Pancreas (tissue), 10 donors: ENCODE measurements at places on chromosomes 3 and 15.

GRCh38 chr3:115072265-115073021, 74.6 kb downstream of the ZBTB20 start:
- no peak for DNase-seq
- no peaks in the 10 kb centered on the region for H3K27me3 ChIP-seq
- H3K36me3 ChIP-seq: no peaks in the 10 kb centered on the region
- no peak overlapping the region for H3K4me3 ChIP-seq
- peaks cover 13% of the 10 kb centered on the region for H3K4me1 ChIP-seq

GRCh38 chr15:43969802-43970375, 143.1 kb downstream of the WDR76 start:
- H3K4me3 ChIP-seq: no peak overlapping the region
- no peaks in the 10 kb centered on the region for H3K36me3 ChIP-seq
- DNase-seq: no peak
- H3K27me3 ChIP-seq: no peaks in the 10 kb centered on the region

- H3K27me3 ChIP-seq: no peaks in the 10 kb centered on the region
- H3K4me3 ChIP-seq: no peak overlapping the region
- no peaks in the 10 kb centered on the region for H3K4me1 ChIP-seq
- H3K36me3 ChIP-seq: no peaks in the 10 kb centered on the region
- no peak for DNase-seq
These were observed 48.7 kb upstream of the MDFIC2 start for GRCh38 chr3:70360979-70361760.

- H3K27me3 ChIP-seq: no peaks in the 10 kb centered on the region
- H3K4me1 ChIP-seq: peaks cover 4% of the 10 kb centered on the region
- H3K27ac ChIP-seq: no peak overlapping the region
- DNase-seq: no peak
- H3K36me3 ChIP-seq: no peaks in the 10 kb centered on the region
- no peak overlapping the region for H3K4me3 ChIP-seq
These were observed 148.1 kb downstream of the SNRK start for GRCh38 chr3:43434431-43434830.

GRCh38 chr15:41605566-41605965, 46.6 kb downstream of the TYRO3 start:
- no peak for DNase-seq
- H3K36me3 ChIP-seq: no peaks in the 10 kb centered on the region
- H3K27me3 ChIP-seq: no peaks in the 10 kb centered on the region
- H3K27ac ChIP-seq: no peak overlapping the region

GRCh38 chr15:38406436-38406835, 47.5 kb upstream of the FAM98B start:
- DNase-seq: no peak
- H3K27ac ChIP-seq: no peak overlapping the region
- no peak overlapping the region for H3K4me3 ChIP-seq
- no peaks in the 10 kb centered on the region for H3K27me3 ChIP-seq

GRCh38 chr15:78533331-78533730, 6.9 kb upstream of the PSMA4 start:
- H3K27ac ChIP-seq: no peak overlapping the region
- H3K4me3 ChIP-seq: no peak overlapping the region
- DNase-seq: no peak
- H3K36me3 ChIP-seq: no peaks in the 10 kb centered on the region
- H3K4me1 ChIP-seq: no peaks in the 10 kb centered on the region

DNA sequence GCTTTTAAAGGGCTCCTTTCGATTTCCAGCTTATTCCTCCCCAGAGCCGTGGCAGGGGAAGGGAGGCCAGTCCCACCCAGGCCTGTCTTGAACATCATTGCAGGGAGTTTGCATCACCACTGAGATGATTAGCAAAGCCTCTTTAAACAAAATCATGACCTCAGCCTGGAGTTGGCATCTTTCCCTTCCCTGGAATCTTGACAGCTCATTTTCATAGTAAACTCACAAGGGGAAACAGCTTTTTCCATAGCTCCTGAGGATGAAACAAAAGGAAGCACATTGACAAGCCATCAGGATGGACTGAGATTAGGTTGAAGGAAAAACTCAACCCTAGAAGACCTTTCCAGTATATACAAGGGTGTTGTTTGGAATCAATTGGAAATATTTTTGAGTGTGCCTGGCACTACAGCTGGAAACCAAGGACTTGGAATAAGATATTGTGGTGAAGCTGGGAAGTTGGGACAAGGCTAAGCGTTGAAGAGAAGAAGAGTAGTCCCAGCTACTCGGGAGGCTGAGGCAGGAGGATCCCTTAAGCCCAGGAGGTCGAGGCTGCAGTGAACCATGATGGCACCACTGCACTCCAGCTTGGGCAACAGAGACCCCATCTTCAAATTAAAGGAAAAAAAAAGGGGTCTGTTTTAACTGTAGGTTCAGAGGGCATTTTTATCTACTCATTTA, 3.1 kb upstream of the LARP6 start:
- no peaks in the 10 kb centered on the region for H3K36me3 ChIP-seq
- no peak overlapping the region for H3K4me3 ChIP-seq
- H3K27me3 ChIP-seq: no peaks in the 10 kb centered on the region
- H3K4me1 ChIP-seq: no peaks in the 10 kb centered on the region
- no peak overlapping the region for H3K27ac ChIP-seq
- no peak for DNase-seq

DNA sequence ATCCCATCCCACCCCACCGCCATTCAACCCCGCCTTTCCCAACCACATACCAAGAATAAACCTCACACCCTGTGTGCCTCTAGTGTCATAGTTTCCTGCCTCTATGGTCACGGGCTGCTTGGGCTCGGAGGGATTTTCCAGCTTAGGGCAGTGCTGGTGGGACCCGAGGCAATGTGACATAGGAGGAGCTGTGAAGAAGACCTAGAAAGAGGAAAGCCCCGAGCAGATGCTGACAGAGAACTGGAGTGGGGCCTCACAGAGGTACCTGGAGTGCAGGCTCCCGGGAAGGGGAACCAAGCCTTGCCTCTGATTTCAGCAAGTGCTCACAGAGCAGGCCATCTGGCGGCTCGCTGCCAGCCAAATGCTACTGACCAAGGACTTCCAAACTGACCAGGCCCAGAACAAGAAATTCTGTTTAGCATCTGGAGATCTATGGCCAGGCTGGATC, 27.5 kb downstream of the BHLHE40 start:
- H3K4me3 ChIP-seq: no peak overlapping the region
- H3K4me1 ChIP-seq: no peaks in the 10 kb centered on the region
- H3K27ac ChIP-seq: no peak overlapping the region
- no peak for DNase-seq
- no peaks in the 10 kb centered on the region for H3K27me3 ChIP-seq

GRCh38 chr3:127150513-127151250, 42.2 kb upstream of the PRR23E start:
- H3K27me3 ChIP-seq: peaks cover 35% of the 10 kb centered on the region
- DNase-seq: no peak
- H3K4me3 ChIP-seq: no peak overlapping the region
- no peak overlapping the region for H3K27ac ChIP-seq

GRCh38 chr3:8210882-8211341, 290.7 kb upstream of the LMCD1 start:
- H3K27ac ChIP-seq: no peak overlapping the region
- no peaks in the 10 kb centered on the region for H3K27me3 ChIP-seq
- no peak overlapping the region for H3K4me3 ChIP-seq
- H3K36me3 ChIP-seq: no peaks in the 10 kb centered on the region
- DNase-seq: no peak

DNA sequence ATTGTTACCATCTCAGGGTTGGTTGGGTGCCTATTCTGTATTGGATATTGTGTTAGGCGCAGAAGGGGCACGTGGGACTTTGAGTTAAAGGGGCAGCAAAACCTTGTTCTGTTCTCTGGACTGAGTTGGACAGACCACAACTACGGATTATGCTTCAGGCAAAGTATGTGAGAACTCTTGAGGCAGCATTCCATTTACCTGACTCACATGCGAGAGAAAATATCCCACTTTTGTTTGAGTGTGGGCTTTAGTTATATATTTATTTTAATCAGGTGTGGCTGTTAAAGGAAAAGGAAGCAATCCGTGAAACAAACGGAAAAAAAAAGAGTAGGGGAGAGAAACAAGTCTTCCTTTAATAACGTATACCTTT, 627 bp upstream of the PLS1 start:
- H3K4me1 ChIP-seq: no peaks in the 10 kb centered on the region
- H3K27me3 ChIP-seq: no peaks in the 10 kb centered on the region
- H3K4me3 ChIP-seq: peak overlapping the region; percentile 70

DNA sequence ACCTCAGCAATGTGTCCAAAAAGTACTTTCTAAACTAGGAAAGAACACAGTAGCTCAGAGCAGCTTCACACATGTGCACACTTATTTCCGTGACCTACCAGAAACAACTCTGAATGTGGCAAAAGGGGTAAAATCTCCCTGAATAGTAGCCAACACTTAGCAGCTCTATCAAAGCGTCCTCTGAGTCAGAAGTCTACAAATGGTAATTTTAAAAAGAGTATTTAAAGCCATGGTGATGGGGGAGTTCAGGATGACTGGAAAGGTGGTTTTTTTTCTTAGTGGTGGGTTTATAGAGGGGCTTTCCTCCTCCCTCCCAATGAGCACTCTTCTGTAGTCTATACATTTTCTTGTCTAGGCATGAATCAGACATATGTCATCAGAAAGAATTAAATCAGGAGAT, 223.8 kb upstream of the PRICKLE2 start:
- no peaks in the 10 kb centered on the region for H3K36me3 ChIP-seq
- no peaks in the 10 kb centered on the region for H3K27me3 ChIP-seq
- H3K4me3 ChIP-seq: no peak overlapping the region
- no peak for DNase-seq
- no peaks in the 10 kb centered on the region for H3K4me1 ChIP-seq

- H3K27me3 ChIP-seq: no peaks in the 10 kb centered on the region
- no peaks in the 10 kb centered on the region for H3K4me1 ChIP-seq
- no peaks in the 10 kb centered on the region for H3K36me3 ChIP-seq
These were observed 118.8 kb upstream of the UBE2E2 start for GRCh38 chr3:23084367-23084766.

DNA sequence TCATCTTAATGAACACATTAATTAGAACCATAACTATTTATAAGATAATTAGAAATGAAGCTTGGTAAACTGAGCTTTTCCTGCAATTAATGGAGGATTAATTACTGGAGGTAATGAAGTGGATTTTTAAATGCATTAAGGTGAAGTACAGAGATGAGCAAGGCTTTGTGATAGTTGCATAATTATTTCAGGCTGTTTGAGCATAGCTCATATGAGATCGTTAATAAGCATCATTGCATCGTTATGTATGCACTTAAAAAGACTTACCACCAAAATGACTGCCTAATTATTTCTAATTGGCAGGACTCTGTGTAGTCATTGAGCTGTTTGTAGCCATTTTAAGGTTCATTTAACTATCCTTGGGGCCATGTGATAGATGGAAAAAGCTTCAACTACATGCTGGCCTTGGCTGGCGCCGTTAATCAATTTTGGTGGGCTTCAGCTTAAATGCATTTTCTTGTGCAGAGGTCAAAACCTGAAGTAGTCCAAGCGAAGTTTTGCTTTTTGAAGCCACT, 55.3 kb downstream of the RSRC1 start:
- H3K27me3 ChIP-seq: no peaks in the 10 kb centered on the region
- no peak for DNase-seq
- no peak overlapping the region for H3K4me3 ChIP-seq

- H3K36me3 ChIP-seq: no peaks in the 10 kb centered on the region
- peak; percentile 18 for DNase-seq
- H3K27ac ChIP-seq: no peak overlapping the region
These were observed 22.5 kb downstream of the GABRA5 start for GRCh38 chr15:26889298-26889898.

GRCh38 chr3:73618461-73618860, 6.3 kb downstream of the PDZRN3 start:
- H3K27ac ChIP-seq: no peak overlapping the region
- H3K4me3 ChIP-seq: no peak overlapping the region
- DNase-seq: no peak
- H3K36me3 ChIP-seq: no peaks in the 10 kb centered on the region
- no peaks in the 10 kb centered on the region for H3K27me3 ChIP-seq

GRCh38 chr15:67117370-67117769, 52.0 kb downstream of the SMAD3 start:
- no peaks in the 10 kb centered on the region for H3K27me3 ChIP-seq
- H3K4me1 ChIP-seq: peaks cover 34% of the 10 kb centered on the region
- DNase-seq: no peak
- peak overlapping the region; percentile 45 for H3K27ac ChIP-seq
- H3K4me3 ChIP-seq: no peak overlapping the region

DNA sequence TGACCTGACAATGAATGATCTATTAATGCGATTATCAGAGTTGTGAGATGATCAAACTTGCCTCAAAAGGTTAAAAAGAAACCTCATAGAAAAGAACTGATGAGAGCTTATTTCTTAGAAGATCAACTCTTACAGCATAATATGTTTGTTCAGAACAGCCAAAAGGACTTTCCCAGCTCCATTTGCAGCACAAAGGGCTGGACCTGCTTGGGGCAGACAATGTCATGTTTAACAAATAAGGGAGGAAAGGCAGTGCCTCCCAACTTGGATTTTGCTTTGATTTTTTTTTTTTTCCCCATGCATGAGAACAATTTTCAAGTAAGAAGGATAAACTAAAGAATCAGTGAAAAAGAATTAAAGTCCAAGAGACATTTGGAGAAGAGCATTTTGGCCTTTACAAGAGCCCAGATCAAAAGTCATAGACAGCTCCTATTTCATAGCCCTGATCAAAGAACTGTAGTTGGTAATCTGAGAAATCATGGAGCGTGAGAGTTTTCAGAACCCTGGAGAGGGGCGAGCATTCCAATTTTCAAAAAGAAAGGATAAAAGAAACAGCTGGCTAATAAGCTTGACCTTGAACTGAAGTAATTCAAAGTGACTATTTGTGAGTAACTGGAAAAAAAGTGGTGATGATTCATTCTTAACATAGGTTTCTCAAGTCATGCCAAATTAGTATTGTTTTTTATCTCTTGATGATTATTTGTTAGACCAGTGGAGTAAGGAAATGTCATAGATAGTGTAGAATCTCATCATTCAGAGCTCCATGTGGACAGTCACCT, 136.0 kb upstream of the CFAP20DC start:
- no peaks in the 10 kb centered on the region for H3K36me3 ChIP-seq
- H3K27me3 ChIP-seq: no peaks in the 10 kb centered on the region
- H3K4me3 ChIP-seq: no peak overlapping the region
- H3K4me1 ChIP-seq: no peaks in the 10 kb centered on the region
- H3K27ac ChIP-seq: no peak overlapping the region

- no peak for DNase-seq
- H3K36me3 ChIP-seq: no peaks in the 10 kb centered on the region
- no peak overlapping the region for H3K4me3 ChIP-seq
- H3K4me1 ChIP-seq: no peaks in the 10 kb centered on the region
These were observed 52.0 kb upstream of the RAP2B start for GRCh38 chr3:153110041-153110440.
